ENCODE measurements at places on chromosomes 1 and 21. TPM values are rescaled to one million over a fixed set of nuclear protein-coding genes. Genes with fewer than 3 reads are reported as not detected.

GRCh38 chr21:19557046-19557445 lies 1153.5 kb upstream of the TMPRSS15 start:
- H3K27me3 ChIP-seq = no peaks in the 10 kb centered on the region
- H3K4me1 ChIP-seq = no peaks in the 10 kb centered on the region
- no peak for DNase-seq
- no peaks in the 10 kb centered on the region for H3K36me3 ChIP-seq
- H3K4me3 ChIP-seq = no peak overlapping the region

- H3K27me3 ChIP-seq = no peaks in the 10 kb centered on the region
- no peaks in the 10 kb centered on the region for H3K36me3 ChIP-seq
- no peaks in the 10 kb centered on the region for H3K4me1 ChIP-seq
- H3K27ac ChIP-seq = no peak overlapping the region
These were observed 65.4 kb upstream of the KRTAP19-8 start for GRCh38 chr21:31103571-31104265.

DNA sequence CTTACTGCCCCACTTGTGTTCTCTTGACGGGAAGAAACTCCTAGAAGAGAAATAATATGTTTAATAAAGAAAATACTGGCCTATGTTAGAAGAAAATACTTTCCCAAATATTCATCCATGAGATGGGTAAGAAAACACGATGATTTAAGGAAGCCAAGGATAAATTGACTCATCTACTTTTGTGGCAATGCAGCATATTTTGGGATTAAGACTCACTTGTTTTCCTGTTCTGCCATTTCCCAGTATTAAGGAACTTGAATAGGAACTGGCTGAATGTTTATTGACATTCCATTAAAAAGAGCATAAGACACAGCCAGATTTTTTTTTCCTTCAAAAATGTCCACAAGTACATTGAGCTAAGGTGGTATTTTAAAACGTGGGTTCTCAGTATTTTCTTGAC lies 10.9 kb upstream of the ADAMTS5 start:
- no peak for DNase-seq
- H3K27me3 ChIP-seq = no peaks in the 10 kb centered on the region
- H3K36me3 ChIP-seq = no peaks in the 10 kb centered on the region
- no peak overlapping the region for H3K27ac ChIP-seq

GRCh38 chr1:78688697-78689096 lies 39.1 kb downstream of the IFI44 start:
- no peak overlapping the region for H3K4me3 ChIP-seq
- H3K27me3 ChIP-seq = no peaks in the 10 kb centered on the region
- H3K27ac ChIP-seq = no peak overlapping the region
- H3K36me3 ChIP-seq = no peaks in the 10 kb centered on the region
- no peaks in the 10 kb centered on the region for H3K4me1 ChIP-seq

GRCh38 chr1:33048426-33048825 lies 11.7 kb upstream of the AK2 start:
- no peak overlapping the region for H3K27ac ChIP-seq
- H3K36me3 ChIP-seq = no peaks in the 10 kb centered on the region
- no peak for DNase-seq

GRCh38 chr1:204072931-204073836 lies at the start of gene SOX13:
SOX13 (plus strand) TSS chr1:204073115; CDS start chr1:204112916, 39,801 bp downstream.
- H3K4me1 ChIP-seq = peaks cover 48% of the 10 kb centered on the region
- peak; percentile 88 for DNase-seq
- H3K36me3 ChIP-seq = no peaks in the 10 kb centered on the region
- H3K27ac ChIP-seq = peak within 1 kb of the TSS; percentile 92
- H3K27me3 ChIP-seq = peaks cover 19% of the 10 kb centered on the region
- H3K4me3 ChIP-seq = peak within 1 kb of the TSS; percentile 84

- peak overlapping the region; percentile 45 for H3K4me3 ChIP-seq
- H3K36me3 ChIP-seq = no peaks in the 10 kb centered on the region
- peaks cover 67% of the 10 kb centered on the region for H3K4me1 ChIP-seq
These were observed 2.9 kb downstream of the NECTIN4 start for GRCh38 chr1:161086457-161086856.

DNA sequence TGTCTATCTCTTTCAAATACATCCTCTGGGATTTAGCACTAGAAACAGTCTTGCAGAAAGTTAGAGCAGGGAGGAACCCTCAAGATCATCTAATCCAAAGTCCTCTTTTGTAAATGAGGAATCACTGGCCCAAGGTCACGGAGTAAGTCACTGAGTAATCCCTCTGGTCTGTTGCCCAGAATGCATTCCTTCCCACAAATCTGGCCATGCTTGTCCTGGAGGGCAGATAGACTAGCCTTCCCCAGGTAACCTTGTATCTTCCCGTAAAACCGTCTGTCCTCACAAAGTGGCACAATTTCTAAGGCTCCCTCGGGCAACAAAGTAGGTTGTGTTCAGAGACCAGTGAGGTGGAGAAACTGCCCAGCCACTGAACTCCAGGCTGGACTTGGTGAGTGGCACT lies 46.2 kb downstream of the DDR2 start:
- H3K27me3 ChIP-seq = no peaks in the 10 kb centered on the region
- no peaks in the 10 kb centered on the region for H3K36me3 ChIP-seq
- DNase-seq = no peak
- H3K4me3 ChIP-seq = no peak overlapping the region
- no peak overlapping the region for H3K27ac ChIP-seq

GRCh38 chr1:221089273-221089672 lies 210.0 kb downstream of the HLX start:
- no peak overlapping the region for H3K27ac ChIP-seq
- no peak for DNase-seq
- no peaks in the 10 kb centered on the region for H3K27me3 ChIP-seq

- DNase-seq = no peak
- H3K4me3 ChIP-seq = no peak overlapping the region
- no peaks in the 10 kb centered on the region for H3K4me1 ChIP-seq
- H3K27ac ChIP-seq = no peak overlapping the region
- peaks cover 10% of the 10 kb centered on the region for H3K27me3 ChIP-seq
These were observed 10.9 kb downstream of the GJA8 start for GRCh38 chr1:147913362-147913942.

GRCh38 chr1:203551550-203551949 lies 57.6 kb downstream of the OPTC start:
- H3K4me3 ChIP-seq = no peak overlapping the region
- H3K4me1 ChIP-seq = peaks cover 23% of the 10 kb centered on the region
- H3K36me3 ChIP-seq = no peaks in the 10 kb centered on the region
- H3K27me3 ChIP-seq = no peaks in the 10 kb centered on the region
- H3K27ac ChIP-seq = no peak overlapping the region

DNA sequence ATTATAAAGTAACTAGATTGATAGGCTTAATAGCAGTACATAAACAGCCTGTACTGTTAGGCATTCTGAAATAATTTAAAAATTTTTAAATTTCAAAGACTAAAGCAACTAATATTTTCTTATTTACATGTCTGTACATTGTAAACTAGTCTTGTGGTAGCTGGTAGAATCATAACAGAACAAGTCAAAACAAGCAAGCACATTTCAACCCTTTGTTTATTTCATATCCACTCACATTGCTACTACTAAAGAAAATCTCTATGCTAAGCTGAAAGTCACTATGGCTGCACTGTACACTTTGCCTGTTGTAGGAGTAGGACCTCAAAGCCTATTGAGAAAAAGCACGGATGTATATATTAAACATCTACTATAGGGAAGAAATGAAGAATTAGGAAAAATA lies 738.2 kb upstream of the ADGRL4 start:
- no peak overlapping the region for H3K27ac ChIP-seq
- no peak overlapping the region for H3K4me3 ChIP-seq
- no peaks in the 10 kb centered on the region for H3K4me1 ChIP-seq

- no peaks in the 10 kb centered on the region for H3K36me3 ChIP-seq
- H3K27me3 ChIP-seq = no peaks in the 10 kb centered on the region
- no peaks in the 10 kb centered on the region for H3K4me1 ChIP-seq
- no peak overlapping the region for H3K4me3 ChIP-seq
- no peak for DNase-seq
These were observed 270.3 kb downstream of the RWDD3 start for GRCh38 chr1:95504321-95504720.

DNA sequence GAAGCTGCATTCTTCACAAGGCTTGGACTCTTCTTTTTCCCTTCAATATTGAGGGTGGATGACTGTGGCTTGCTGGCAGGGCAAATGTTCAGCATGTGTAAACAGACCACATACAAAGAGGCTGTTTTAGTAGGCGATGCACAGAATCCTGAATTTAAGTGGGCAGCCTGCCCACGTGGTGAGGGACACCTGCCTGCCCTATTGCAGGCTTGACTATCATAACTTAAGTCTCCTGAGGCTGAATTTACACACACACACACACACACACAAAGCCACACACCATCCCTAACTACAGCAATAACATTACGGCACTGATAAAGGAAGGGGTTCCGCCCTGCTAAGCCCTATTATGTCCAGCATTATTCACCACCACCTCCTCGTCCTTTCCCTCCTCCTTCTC lies 15.9 kb downstream of the SYT2 start:
- H3K27ac ChIP-seq = no peak overlapping the region
- H3K36me3 ChIP-seq = no peaks in the 10 kb centered on the region
- peaks cover 80% of the 10 kb centered on the region for H3K27me3 ChIP-seq
- DNase-seq = no peak

GRCh38 chr1:197363855-197364254 lies 95.8 kb downstream of the CRB1 start:
- no peaks in the 10 kb centered on the region for H3K36me3 ChIP-seq
- no peaks in the 10 kb centered on the region for H3K4me1 ChIP-seq

DNA sequence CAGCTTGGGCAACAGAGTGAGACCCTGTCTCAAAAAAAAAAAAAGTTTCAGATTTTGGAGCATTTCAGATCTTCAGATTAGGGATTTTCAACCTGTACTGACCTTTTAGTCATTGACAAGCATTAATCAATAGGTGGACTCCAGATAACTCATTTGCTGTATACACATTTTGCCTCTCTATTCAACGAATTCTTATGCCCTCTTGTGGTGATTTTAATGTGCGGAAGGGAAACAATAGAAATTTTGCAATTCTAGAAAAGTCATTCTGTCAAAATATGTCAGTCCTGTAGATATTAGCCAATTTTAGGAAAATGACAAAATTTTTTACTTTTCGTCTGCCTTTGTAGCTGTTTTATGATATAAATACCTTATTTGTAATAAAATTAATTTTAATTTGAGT lies 11.6 kb upstream of the OR2G2 start:
- H3K4me3 ChIP-seq = no peak overlapping the region
- H3K27ac ChIP-seq = no peak overlapping the region
- H3K36me3 ChIP-seq = no peaks in the 10 kb centered on the region
- no peaks in the 10 kb centered on the region for H3K27me3 ChIP-seq

Gene LIN28A
- not detected for total RNA-seq

Gene ITSN1
- 53.3 TPM for total RNA-seq

Gene GMEB1
- 16.4 TPM for total RNA-seq

Gene ELF3
- total RNA-seq = 19.5 TPM

Gene NR1I3
- not detected for total RNA-seq

Measured in suprapubic skin (tissue), 4 donors.